A549 treated with GW870086 at 1 μM for 4 hours (cell line): ENCODE measurements at places on chromosomes 2 and 18. TPM values are rescaled to one million over a fixed set of nuclear protein-coding genes. Genes with fewer than 3 reads are reported as not detected.

The RTN4 gene
- 411 to 527 TPM (median 509 TPM) in 5 replicates for total RNA-seq

The GGCX gene
- total RNA-seq, result 41.7 to 44.9 TPM (median 44.0 TPM) in 5 replicates

The TNP1 gene
- not detected in 5 replicates for total RNA-seq

The ASAP2 gene
- total RNA-seq, result 37.1 to 59.1 TPM (median 52.2 TPM) in 5 replicates

The OTOS gene
- not detected in 5 replicates for total RNA-seq

The DQX1 gene
- total RNA-seq, result 0.05 to 0.42 TPM (median 0.08 TPM) in 4 of 5 replicates, not detected in the other

The GAREM1 gene
- 4.9 to 6.9 TPM (median 6.1 TPM) in 5 replicates for total RNA-seq

The DSEL gene
- 0.31 to 0.42 TPM (median 0.39 TPM) in 5 replicates for total RNA-seq

The ALLC gene
- 0.08 TPM in 1 of 5 replicates, not detected in the others for total RNA-seq

The DCC gene
- not detected in 5 replicates for total RNA-seq

The IL1A gene
- total RNA-seq, result 0.09 to 0.35 TPM (median 0.21 TPM) in 5 replicates

The LRP1B gene
- total RNA-seq, result 0.01 TPM in 2 of 5 replicates, not detected in the others

The FOXD4L1 gene
- 0.24 to 0.56 TPM (median 0.30 TPM) in 5 replicates for total RNA-seq

The SERPINB10 gene
- total RNA-seq, result not detected in 5 replicates

The CRYBA2 gene
- not detected in 5 replicates for total RNA-seq

The IL1F10 gene
- total RNA-seq, result not detected in 5 replicates

The MROH2A gene
- total RNA-seq, result 0.09 to 0.21 TPM (median 0.12 TPM) in 3 of 5 replicates, not detected in the others

The ANKRD30B gene
- total RNA-seq, result not detected in 5 replicates

The KCNE4 gene
- total RNA-seq, result 0.24 to 0.69 TPM (median 0.57 TPM) in 5 replicates

The CLHC1 gene
- 1.5 to 2.7 TPM (median 1.9 TPM) in 5 replicates for total RNA-seq

The MOCOS gene
- 2.8 to 4.6 TPM (median 4.4 TPM) in 5 replicates for total RNA-seq

The SERPINB4 gene
- total RNA-seq, result 0.07 to 0.26 TPM (median 0.15 TPM) in 5 replicates

The CCNT2 gene
- total RNA-seq, result 7.9 to 10.7 TPM (median 9.7 TPM) in 5 replicates

The HOXD13 gene
- total RNA-seq, result 0.16 to 0.35 TPM (median 0.19 TPM) in 5 replicates

The NEB gene
- total RNA-seq, result 0.21 to 0.94 TPM (median 0.24 TPM) in 5 replicates

The ZNF396 gene
- 0.61 to 1.00 TPM (median 0.75 TPM) in 5 replicates for total RNA-seq

The RAB27B gene
- 8.1 to 12.4 TPM (median 9.0 TPM) in 5 replicates for total RNA-seq

The PPM1B gene
- total RNA-seq, result 23.7 to 31.4 TPM (median 29.4 TPM) in 5 replicates

The DLGAP1 gene
- not detected in 5 replicates for total RNA-seq

The VSNL1 gene
- not detected in 5 replicates for total RNA-seq

The POU3F3 gene
- total RNA-seq, result not detected in 5 replicates

The CHST9 gene
- total RNA-seq, result 0.03 TPM in 1 of 5 replicates, not detected in the others

The C2orf66 gene
- total RNA-seq, result 0.12 TPM in 1 of 5 replicates, not detected in the others

The MAPRE3 gene
- 9.9 to 14.1 TPM (median 11.9 TPM) in 5 replicates for total RNA-seq

The BOLL gene
- not detected in 5 replicates for total RNA-seq

The DYNC1I2 gene
- total RNA-seq, result 58.0 to 76.6 TPM (median 72.0 TPM) in 5 replicates

The RAB3GAP1 gene
- 24.0 to 29.0 TPM (median 26.7 TPM) in 5 replicates for total RNA-seq

The PID1 gene
- total RNA-seq, result 3.0 to 4.0 TPM (median 3.7 TPM) in 5 replicates

The ERLEC1 gene
- 49.5 to 62.2 TPM (median 58.8 TPM) in 5 replicates for total RNA-seq
